ENCODE measurements at places on chromosomes 4 and X.

DNA sequence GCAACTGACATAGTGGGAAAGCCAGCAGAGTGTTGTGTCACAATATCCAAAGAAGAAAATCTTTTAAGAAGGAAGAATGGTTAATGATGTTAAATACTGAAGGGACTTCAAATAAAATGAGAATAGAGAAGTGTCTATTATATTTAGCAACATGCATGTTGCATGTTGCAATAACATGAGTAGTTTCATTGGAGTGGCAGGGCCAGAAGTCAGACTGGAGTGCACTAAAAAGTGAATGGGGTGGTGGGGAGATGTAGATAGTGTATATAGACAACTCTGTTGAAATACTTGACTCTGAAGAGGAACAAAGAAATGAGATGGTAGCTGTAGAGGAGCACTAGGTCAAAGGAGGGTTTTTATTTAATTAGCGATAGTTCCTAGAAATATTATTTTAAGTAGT is 9.5 kb upstream of the AMMECR1 start:
- no peak for DNase-seq

GRCh38 chr4:161291222-161291621 is 872.6 kb downstream of the FSTL5 start:
- no peak for DNase-seq

- no peak for DNase-seq
These were observed 176.3 kb upstream of the PITX2 start for GRCh38 chr4:110799211-110799610.

- no peak for DNase-seq
These were observed 33.0 kb downstream of the NAT8L start for GRCh38 chr4:2091990-2092668.

DNA sequence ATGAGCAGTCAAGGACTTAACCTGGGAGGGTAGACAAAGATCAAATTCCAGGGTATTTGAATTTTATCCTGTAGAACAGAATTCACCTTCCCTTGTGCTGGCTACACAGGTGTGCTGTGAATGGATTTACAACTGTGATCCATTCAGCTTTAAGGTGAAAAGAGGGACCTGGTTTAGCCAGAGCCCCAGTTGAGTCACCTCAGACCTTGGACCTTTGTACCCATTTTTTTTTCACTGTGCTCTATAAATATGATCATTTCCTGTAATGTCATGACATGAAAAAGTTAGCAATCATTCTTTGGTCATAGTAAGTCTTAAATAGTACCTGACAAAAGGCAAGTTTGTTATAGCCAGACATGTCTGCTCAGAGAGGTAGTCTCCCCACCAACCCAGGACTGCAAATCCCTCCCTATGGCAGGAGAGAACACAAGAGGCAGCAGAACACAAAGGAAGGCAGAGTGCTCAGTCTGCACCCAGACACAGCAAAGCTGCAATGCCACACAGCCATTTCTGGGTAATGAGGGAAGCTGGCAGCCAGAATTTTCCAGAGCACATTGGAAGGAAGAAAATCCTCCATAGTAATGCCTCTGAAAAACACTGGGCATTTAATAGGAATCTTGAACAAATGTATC is 77.9 kb downstream of the CXXC4 start:
- no peak for DNase-seq

All from non-pigmented ciliary epithelial cell (primary cell).